ENCODE measurements at places on chromosomes 13 and 19.

DNA sequence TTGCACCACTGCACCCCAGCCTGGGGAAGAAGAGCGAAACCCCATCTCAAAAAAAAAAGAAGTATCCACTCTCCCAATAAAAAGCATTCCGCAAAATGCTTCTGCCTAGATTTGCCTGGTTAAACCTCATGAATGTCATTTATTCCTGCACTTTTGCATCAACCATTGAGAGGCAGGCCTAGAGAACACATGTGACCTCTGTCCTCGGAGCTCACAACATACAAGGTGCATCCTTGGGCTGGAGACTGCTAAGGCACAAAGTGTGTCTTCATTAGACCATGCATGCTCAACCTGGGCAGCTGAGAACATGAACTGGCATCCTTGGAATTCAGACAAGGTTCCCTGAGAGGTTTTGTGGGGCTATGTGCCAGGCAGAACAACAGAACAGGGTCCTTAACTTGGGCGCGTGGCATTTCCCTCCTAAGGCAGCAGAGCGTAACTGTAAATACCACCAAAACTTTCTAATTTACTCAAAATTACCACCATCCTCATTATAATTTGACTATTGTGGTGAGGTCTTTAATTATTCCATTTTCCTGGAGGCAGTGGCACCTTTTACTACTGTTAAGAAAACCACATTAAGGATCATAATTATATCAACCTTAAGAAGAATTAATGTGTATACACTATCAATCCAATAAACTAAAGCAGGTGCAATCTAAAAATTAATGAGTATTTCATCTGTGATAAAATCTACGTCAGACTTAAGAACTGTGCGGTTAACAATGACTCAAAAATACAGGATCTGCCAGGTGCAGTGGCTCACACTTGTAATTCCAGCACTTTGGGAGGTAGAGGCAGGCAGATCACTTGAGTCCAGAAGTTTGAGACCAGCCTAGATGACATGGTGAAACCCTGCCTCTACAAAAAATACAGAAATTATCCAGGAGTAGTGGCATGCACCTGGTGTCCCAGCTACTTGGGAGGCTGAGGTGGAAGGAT lies 13.8 kb downstream of the RCBTB1 start:
- DNase-seq: no peak

DNA sequence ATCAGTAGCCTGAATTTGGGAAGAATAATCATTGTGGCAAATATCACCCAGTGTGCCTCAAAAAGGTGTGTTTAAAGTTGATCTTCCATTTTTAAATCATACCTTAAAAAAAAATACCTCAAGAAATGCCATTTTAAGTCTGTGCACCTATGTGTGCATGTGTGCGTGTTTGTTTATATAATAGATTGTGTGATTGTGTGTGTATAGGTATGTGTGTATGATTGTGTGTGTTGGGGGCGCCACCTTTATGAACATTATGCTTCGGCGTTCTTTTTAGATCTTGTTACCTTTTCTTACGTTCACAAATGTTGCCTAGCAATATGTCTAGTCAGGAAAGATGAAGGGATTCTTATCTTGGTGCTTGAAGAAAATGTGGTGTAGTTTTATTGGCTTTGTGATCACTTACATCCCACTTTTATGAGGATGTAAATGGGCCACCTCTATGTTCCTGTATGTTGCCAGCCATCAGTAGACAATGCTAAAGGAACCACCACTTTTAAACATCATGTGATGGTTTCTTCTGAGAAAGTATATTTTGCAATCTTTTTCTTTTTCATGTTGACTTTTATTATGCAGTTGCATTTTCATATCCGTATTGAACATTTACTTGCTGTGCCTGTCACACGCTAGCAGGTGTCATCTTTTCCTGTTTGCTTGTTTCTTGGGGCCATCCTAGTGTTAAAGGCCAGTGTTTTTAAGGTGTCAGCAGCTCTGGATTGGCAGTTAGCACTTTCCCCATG lies 2.2 kb upstream of the IRS2 start:
- DNase-seq: no peak

DNA sequence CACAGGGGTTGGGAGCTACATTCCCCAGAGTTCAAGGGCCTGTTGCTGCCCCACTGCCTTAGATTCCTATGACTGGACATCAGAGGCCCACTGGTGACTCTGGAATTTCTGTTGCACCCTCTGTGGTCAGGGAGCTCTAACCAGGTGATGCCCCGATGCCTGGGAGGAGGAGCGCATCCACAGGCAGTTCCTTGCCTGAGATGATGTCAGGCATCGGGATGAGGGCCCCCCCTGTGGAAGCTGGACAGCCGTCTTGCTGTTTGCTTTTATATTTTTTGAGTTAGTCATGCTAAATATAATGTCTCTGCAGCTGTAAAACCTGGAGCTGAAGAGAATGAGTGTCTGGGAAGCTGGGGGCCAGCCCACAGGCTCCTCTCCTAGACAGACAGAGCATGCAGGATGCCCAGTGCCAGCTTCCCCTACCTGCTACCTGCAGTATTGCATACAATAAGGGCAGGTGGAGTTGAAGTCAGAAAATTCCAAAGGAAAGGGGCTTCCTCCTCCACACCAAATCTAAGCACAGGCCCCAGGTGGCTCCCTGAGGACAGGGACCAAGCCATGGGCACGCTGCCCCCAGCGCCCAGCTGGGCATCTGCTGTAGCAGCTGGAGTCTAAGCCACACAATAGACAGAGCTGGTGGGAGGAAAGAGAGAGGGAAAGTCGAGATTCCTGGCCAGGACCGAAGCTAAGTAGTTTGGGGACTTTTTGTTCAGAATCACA lies 16.2 kb downstream of the COL4A2 start:
- DNase-seq: peak; percentile 28

DNA sequence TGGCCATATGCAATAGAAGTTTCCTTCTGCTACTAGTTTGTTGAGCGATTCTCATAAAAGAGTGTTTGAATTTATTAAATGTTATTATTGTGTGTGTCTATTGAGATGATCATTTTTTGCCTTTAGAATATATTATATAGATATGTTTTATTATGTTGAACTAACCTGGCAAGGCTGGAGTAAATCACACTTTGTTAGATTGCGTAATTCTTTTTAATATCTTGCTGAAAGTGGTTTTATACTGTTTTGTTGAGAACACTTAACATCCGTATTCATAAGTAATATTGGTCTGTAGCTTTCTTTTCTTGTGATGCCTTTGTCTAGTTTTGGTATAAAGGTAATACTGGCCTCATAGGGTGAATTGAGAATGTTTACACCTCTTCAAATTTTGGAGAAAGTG lies 574.3 kb upstream of the PCDH20 start:
- DNase-seq: no peak

GRCh38 chr13:47632311-47632710 lies 368.8 kb downstream of the SUCLA2 start:
- no peak for DNase-seq

- no peak for DNase-seq
Observed at GRCh38 chr19:55319785-55320184, 5.4 kb downstream of the TMEM150B start.

GRCh38 chr19:18906605-18907519 lies 10.9 kb upstream of the CERS1 start:
- DNase-seq: no peak

Data from activated CD8-positive, alpha-beta memory T cell treated with anti-CD3 and anti-CD28 coated beads for 24 hours (primary cell).